ENCODE measurements at places on chromosomes 6 and 20.

- no peak for DNase-seq
Measured at GRCh38 chr6:68233623-68234022, 401.5 kb upstream of the ADGRB3 start.

DNA sequence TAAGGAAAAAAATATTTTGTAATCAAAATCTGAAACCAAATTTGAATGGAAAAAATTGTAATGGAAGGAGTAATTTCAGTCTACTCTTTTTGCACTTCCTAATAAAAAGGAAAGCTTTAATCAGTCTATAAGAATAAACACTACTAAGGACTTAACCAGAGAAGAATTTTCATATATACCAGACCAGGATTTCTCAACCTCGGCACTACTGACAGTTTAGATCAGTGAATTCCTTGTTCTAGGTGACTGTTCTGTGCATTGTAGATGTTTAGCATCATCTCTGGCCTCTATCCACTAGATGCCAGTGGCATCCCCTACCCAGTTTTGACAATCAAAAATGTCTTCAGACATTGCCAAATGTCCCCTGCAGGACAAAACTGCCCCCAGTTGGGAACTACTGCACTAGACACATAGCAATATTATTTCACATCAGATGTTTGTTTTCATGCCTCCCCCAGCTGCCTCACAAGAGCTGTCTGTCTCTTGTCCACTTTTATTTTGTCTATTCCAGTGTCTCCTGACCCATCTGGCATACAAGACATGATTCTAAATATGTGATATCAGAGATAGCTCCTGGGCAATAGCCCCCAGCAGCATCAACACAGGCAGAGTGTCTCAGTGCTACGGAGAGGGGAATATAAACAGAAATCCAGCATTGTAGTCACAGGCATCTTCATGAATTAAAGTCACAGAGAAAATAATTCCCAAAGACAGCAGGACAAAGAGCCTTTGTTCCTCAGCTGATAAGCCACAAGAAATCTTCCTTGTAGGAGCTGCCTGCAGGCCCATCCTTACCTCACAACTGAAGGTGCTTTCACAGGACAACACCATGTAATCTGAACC lies 27.0 kb downstream of the DNAAF9 start:
- DNase-seq, result no peak

GRCh38 chr6:122454673-122455072 lies 16.9 kb downstream of the SERINC1 start:
- DNase-seq, result no peak

DNA sequence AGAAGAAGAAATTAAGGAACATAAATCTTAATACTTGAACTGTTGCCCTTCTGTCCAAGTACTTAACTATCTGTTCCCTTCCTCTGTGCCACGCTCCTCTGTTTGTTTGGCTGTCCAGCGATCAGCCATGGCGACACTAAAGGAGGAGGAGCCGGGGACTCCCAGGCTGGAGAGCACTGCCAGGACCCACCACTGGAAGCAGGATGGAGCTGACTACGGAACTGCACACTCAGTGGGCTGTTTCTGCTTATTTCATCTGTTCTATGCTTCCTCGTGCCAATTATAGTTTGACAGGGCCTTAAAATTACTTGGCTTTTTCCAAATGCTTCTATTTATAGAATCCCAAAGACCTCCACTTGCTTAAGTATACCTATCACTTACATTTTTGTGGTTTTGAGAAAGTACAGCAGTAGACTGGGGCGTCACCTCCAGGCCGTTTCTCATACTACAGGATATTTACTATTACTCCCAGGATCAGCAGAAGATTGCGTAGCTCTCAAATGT lies 17.1 kb downstream of the IRF4 start:
- DNase-seq, result no peak

- DNase-seq, result no peak
Measured at GRCh38 chr6:132456700-132457143, 55.4 kb upstream of the MOXD1 start.

GRCh38 chr6:85810558-85810957 lies 167.9 kb upstream of the SYNCRIP start:
- DNase-seq, result peak; percentile 1

- DNase-seq, result no peak
Measured at GRCh38 chr20:24257171-24257570, 212.3 kb upstream of the SYNDIG1 start.

All from NK-92 treated with Interleukin-12 subunit alpha and Interleukin-12 subunit beta, amount 100 ng/mL, for 24 hours (cell line).